ENCODE measurements at places on chromosomes 6 and 20.

- DNase-seq, result no peak
Measured at GRCh38 chr20:59604741-59605600, 631 bp downstream of the PHACTR3 start.

DNA sequence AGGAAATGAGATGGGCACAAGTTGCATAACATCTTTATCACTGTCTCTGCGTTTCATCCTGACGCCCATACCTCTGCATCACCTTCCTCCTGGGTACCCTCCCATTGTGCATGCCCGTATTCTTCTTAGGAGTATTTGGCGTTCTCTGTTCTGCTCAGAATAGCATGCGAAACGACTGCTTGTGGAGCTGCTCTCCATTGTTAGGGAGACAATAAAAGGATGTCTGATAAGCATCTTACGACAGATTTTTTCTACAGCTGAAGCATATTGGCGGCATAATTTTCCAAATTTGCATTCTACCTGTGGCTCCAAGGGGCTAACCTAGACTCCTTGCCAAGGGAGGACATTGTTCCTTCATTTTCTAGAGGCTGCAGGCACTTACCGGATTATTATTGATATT lies 118.6 kb downstream of the EDN1 start:
- no peak for DNase-seq

GRCh38 chr6:122713138-122713537 lies 66.4 kb upstream of the FABP7 start:
- DNase-seq, result no peak

- DNase-seq, result no peak
Measured at GRCh38 chr20:58619077-58619863, 31.8 kb upstream of the STX16 start.
